ENCODE measurements at places on chromosomes 12 and 14. TPM values are rescaled to one million over a fixed set of nuclear protein-coding genes. Genes with fewer than 3 reads are reported as not detected.

ANG gene
- total RNA-seq = 21.7 TPM

IQSEC3 gene
- 19.0 TPM for total RNA-seq

PELI2 gene
- total RNA-seq = 21.0 TPM

ETFBKMT gene
- total RNA-seq = 7.3 TPM

RIPK3 gene
- total RNA-seq = 32.9 TPM

ANAPC7 gene
- total RNA-seq = 45.1 TPM
